IMR-90 (cell line): ENCODE measurements at places on chromosomes 11 and 22. TPM values are rescaled to one million over a fixed set of nuclear protein-coding genes. Genes with fewer than 3 reads are reported as not detected.

- DNase-seq: no peak
Measured at GRCh38 chr22:45895436-45896152, 81.4 kb downstream of the WNT7B start.

DNA sequence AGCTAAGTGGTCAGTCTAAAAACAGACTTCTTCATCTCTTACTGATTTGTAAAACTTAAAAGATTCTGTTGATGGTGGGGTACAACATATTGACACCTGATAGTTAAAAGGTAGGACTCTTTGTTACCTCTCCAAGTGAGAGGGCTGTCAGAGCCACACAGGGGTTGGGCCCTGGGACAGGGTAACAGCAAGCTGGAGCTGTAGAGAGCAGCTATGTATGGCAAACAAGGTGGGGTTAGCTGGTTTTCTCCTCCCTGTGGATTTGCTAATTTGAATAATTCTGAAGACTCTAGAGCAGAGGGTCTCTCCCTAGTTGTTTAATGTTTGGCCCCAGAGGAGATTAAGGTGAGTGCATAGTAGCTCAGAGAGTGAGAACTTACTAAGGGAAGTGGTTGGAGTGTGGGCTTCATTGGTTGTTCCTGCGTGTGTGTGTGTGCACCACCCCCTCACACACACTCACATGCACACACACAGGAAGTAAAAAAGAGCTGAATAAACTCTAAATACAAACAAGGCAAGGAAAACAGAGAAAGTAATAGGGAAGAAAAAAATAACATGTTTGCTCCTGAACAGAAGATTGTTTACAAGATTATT, 9.2 kb upstream of the GAS2 start:
- DNase-seq: no peak

DNA sequence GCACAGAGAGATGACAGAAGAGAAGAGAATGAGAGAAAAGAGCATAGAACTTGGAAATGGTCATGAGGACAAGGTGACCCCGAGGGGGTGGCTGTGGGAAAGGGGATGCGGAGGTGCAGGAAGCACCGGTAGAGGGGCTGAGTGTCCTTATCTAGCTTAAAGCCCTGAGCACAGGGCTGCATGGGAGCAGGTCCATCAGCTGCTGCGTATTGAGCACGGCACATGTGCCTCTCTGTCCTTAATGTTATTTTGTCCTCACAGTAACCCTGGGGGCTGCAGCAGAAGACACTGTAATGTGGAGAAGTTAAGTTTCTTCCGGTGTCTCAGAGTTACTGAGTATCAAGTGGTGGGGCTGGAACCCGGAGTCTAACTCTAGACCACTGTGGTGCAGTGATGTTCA, 94.4 kb upstream of the OR4B1 start:
- DNase-seq: no peak

DNA sequence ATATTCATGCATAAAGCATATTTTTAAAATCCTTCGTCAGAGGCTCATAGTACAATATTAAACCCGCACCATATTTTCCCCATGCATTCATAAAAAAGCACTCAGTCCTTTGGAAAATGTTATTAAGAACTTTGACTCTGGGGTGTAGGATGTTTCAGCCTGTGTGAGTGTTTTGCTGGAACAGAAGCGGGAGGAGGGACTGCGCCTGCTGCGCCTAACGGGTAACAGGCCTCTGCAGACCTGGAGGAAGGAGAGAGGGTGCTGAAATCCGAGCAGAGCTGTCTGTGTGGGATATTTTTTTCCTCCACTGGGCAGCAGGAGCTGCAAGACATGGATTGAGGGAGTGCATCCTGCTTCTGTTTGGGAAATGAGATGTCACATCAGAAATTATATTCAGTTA, 483.0 kb downstream of the BRD1 start:
- DNase-seq: no peak

DNA sequence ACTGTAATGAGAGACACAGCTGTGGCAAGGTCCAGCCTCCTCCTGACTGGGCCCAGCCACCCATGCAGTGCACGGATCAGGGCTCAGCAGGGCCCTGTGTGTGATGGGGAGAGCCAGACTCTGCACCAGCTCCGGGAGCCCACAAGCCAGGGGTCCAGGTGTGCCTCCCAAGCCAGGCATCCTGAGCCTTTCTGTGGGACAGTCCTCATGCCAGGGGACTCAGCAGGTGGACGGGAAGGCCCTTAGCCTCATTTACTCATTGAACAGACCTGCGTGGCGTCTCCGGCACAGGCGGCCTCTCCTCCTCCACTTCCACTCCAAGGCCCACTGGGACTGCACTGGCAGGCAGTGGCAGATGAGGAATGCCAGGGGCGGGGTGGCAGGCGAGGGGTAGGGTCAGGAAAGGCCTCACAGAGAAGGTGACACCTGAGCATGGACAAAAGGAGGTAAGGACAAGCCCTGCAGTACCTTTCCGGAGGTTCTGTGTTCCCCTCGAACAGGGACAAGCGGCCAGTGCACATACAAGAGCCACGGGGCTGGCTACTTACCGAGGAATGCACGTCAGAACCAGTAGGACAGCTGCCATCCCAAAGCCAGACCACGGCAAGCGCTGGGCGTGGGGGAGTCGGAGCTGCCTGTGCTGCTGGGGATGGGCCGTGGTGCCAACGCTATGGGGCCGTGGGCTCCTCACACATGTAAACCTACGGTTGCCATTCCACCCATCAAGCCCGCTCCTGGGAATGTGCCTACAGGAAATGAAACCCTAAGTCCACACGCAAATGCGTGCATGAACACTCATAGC, 52.7 kb downstream of the IGF2 start:
- no peak for DNase-seq

DNA sequence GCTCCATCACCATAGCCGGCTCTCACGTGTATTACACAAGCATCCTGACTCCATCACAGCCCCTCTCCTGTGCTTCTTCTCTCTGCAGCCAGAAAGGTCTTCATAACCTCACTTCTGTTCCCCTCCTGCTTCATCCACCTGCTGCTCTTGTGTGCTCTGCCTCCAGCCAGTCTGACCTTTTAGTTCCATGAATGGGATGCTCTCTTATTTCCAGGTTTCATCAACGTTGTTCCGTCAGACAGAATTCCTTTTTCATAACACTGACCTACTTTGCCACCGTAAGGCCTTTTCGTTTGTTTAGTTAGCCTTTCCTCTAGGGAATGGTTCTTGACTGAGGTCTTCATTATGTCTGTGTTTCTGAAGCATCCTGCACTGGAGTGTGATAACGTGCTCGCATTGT, 18.8 kb downstream of the GRAMD1B start:
- DNase-seq: no peak

- DNase-seq: no peak
Measured at GRCh38 chr11:61422226-61422625, 7.5 kb downstream of the CPSF7 start.

DNA sequence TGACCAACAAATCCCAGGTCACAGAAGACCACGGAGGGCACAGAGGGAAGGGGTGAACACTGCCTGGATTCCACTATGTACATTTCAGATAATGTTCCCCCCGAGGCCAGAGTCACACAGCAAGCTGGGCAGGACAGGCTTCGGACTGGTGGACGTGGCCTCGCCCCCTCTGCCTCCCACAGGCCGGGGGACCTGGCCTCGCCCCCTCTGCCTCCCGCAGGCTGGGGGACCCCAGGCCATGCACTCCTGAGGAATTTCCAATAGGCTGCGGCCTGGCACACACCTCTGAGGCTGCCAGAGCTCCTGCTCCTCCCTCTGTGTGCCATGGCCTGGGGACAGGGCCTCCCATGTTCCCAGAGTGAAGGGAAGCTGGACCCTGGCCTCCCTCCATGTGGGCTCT, 1352.8 kb downstream of the BRD1 start:
- no peak for DNase-seq

DNA sequence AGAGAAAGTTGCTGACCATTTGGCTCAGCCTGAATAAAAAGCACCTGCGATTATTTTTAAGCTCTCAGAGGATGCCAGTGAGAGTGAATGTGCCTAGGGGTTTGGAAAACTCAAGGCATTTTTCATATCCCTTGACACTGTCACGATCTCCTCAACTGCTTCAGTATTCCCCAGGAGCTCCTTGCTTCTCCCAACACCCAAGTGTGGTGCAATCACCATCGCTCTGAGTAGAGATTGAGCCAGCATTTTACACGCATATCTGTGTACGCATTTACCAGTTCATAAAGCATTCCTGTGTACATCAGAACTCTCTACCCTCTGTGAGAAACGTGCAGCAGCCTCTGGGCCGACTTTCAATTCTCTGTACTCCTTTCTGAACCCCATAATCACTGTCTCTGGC, 1.3 kb downstream of the SRRD start:
- DNase-seq: no peak

DNA sequence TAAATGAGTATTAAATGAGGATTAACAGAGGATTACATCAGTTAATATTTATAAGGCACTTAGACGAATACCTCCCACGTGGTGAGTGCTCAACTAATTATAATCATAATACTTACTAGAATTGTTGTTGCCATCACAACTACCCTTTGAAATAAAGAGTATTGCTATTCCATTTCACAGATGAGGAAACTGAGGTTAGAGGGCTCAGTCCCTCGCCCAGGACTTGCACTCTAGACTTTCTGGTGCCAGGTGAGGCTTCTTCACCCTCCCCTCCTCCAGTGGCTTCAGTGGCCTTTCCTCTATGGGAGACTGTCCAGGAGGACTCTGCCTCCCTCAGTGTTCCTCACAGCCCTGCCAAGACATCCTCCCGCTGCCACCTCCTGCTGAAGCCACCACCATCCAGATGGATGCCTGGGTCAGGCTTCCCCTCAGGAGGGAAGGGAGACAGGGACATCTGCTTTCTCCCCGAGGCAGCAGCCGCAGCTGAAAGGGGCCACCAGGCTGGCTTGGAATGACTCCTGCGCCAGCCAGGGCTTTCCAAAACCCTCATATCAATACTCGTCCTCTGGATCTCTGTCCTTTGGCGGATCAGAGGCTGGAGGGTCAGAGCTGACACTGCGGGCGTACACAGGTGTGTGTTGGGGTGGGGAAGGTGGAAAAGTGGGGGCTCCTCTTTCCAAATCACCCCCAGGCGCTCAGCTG, 580.1 kb downstream of the BUD13 start:
- no peak for DNase-seq

- DNase-seq: no peak
Measured at GRCh38 chr22:50175921-50176849, 5.7 kb downstream of the PANX2 start.

- peak; percentile 45 for DNase-seq
Measured at GRCh38 chr22:22877523-22878210, 9.9 kb upstream of the IGLL5 start.

DNA sequence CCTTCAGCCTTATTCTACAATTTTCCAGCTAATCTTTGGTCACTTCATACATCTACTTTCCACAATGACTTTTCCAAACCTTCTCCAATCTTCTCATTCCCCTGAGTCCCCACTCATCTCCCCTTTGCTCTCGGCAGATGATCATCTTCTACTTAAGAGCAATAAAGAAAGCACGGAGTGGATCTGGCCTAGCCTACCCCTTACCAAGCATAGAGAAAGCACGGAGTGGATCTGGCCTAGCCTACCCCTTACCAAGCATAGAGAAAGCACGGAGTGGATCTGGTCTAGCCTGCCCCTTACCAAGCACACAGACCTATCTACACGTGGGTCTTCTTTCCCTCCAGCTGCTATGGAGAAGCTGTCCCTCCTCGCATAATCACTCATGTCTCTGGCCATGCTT, 558.6 kb downstream of the OPCML start:
- no peak for DNase-seq

DNA sequence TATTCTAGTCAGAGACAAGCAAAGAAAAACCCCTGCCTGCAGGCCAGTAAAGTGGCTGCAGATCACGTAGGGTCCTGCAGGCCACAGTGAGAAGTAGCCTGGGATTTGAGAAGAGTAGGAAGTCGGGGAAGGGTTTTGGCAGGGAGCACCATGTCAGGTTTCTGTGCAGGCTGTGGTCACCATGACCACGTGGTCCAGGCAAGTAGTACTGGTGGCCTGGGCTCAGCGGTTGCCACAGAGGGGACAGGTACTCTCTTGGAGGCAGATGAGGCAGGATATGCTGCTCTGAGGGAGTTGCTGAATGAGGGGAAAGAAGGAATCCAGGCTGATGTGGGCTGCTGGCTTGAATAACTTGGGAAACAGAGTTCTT, 46.5 kb downstream of the PISD start:
- DNase-seq: no peak

GRCh38 chr11:72735495-72736027, 16.6 kb downstream of the ARAP1 start:
- DNase-seq: peak; percentile 84

- peak; percentile 3 for DNase-seq
Measured at GRCh38 chr11:19508165-19508564, 204.5 kb upstream of the NAV2 start.

- DNase-seq: no peak
Measured at GRCh38 chr11:126063507-126063852, 814 bp upstream of the CDON start.

DNA sequence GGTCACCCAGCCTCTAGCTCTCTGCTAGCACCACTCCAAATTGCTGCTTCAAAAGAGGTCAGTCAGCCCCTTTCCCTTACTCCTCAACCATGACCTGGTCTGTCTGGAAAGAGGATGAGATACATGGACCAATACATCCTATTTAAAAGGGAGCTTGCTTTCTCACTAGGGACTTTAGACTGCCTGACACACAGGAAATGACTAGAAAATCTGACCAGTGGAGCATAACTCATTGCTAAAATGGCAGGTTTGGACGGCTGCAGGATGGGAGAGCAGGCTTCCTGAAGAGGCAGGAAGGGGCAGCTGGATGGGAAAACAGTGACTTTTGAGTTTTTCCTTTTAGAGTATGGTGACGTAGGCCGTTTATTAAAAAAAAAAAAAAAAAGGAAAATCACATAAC, 25.3 kb downstream of the STIM1 start:
- DNase-seq: peak; percentile 58

- DNase-seq: peak; percentile 8
Measured at GRCh38 chr11:122330279-122330965, 214.4 kb upstream of the BLID start.

DNA sequence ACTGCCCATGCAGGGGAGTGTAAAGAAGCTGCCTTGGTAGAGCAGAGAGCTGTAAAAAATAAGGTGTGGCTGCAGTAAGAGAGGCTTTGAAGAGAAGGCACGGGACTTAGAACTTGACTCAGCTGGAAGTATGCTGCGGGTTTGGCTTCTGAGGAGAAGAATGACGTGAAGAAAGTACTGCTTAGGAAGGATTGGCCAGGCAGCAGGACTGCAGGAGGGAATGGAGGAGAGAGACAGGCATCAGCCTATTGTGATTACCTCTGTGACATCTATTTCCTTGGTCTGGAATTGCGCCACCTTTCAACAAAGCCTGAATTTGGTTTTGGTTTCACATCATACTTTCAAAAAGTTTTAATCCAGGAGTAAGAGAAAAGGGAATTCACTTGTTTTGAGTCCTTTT, 22.5 kb downstream of the PRRG4 start:
- DNase-seq: peak; percentile 16

- DNase-seq: peak; percentile 46
Measured at GRCh38 chr22:23856721-23857605, 712 bp upstream of the SLC2A11 start.

Gene CD6
- not detected in 2 replicates for total RNA-seq

Gene C11orf87
- under 0.01 TPM in 2 replicates for total RNA-seq

Gene C11orf16
- total RNA-seq: not detected in 2 replicates

Gene B3GAT1
- total RNA-seq: not detected in 2 replicates

Gene CHORDC1
- total RNA-seq: 51.4 and 102 TPM in 2 replicates

Gene TMEM126A
- 60.4 and 87.2 TPM in 2 replicates for total RNA-seq

Gene PLAAT2
- not detected in 2 replicates for total RNA-seq

Gene GP1BB
- total RNA-seq: 0.18 and 0.28 TPM in 2 replicates

Gene MCAT
- 7.3 and 8.3 TPM in 2 replicates for total RNA-seq

Gene POTEH
- not detected in 2 replicates for total RNA-seq

Gene C11orf97
- not detected in 2 replicates for total RNA-seq

Gene ANO9
- not detected in 2 replicates for total RNA-seq
